ENCODE measurements at places on chromosomes 11 and 22.

DNA sequence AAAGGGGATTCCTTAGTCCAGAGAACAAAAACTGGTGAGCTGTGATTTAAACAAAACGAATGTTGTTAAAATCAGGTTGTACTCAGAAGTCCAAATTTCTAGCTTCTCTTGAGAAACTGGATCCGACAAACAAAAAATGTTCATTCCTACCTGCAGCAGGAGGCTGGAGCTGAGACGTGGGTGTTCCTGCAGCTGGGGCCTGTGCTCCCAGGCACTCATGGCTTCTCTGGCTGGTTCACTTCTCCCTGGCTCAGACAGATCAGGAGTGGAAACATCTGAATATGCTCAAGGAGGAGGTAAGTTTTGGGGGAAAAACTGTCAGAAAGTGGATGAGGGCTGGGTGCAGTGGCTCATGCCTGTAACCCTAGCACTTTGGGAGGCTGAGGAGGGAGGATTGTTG is 24.7 kb upstream of the PARVB start:
- no peak for DNase-seq

DNA sequence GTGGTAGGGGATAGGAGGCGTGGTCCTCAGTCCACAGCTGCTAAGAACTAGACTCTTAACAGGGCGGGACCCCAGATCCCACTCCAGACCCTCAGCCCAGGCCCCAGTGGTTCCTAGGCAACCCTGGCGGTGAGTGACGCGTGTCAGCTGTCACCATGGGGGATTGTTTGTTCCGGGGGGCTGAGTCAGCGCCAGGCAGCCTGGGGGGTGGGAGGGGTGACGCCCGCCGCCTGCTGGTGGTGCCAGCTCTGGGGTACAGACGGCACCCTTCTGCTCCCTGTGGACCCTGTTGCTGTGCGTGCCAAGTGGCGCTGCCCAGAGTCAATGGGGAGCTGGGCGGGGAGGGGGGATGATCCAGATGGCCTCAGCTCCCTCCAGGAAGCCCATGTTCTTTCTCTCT is 2.5 kb downstream of the CNIH2 start:
- no peak for DNase-seq

GRCh38 chr11:133981156-133981555 is 24.4 kb upstream of the IGSF9B start:
- no peak for DNase-seq

GRCh38 chr22:37940698-37941376 is 12.6 kb downstream of the C22orf23 start:
- DNase-seq = no peak

DNA sequence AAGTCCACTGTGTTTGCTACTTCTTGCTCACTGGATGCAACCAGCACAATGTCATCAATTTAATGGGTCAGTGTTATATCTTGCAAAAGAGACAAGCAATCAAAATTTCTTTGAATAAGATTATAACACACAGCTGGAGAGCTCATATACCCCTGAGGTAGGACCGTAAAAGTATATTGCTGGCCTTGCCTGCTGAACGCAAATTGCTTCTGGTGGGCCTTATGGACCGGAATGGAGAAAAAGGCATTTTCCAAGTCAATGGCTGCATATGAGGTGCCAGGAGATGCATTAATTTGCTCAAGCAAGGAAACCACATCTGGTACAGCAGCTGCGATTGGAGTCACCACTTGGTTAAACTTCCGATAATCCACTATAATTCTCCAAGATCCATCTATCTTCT is 119.1 kb downstream of the ZNF280B start:
- no peak for DNase-seq

Measured in RPMI7951 (cell line).